Stimulated activated CD8-positive, alpha-beta memory T cell treated with anti-CD3 and anti-CD28 coated beads, Interleukin-4, amount 100 ng/mL, for 1 hour (primary cell): ENCODE measurements at places on chromosomes 7 and 10.
A peak's percentile ranks its signal among the peaks of the same experiment; 100 is the strongest.

DNA sequence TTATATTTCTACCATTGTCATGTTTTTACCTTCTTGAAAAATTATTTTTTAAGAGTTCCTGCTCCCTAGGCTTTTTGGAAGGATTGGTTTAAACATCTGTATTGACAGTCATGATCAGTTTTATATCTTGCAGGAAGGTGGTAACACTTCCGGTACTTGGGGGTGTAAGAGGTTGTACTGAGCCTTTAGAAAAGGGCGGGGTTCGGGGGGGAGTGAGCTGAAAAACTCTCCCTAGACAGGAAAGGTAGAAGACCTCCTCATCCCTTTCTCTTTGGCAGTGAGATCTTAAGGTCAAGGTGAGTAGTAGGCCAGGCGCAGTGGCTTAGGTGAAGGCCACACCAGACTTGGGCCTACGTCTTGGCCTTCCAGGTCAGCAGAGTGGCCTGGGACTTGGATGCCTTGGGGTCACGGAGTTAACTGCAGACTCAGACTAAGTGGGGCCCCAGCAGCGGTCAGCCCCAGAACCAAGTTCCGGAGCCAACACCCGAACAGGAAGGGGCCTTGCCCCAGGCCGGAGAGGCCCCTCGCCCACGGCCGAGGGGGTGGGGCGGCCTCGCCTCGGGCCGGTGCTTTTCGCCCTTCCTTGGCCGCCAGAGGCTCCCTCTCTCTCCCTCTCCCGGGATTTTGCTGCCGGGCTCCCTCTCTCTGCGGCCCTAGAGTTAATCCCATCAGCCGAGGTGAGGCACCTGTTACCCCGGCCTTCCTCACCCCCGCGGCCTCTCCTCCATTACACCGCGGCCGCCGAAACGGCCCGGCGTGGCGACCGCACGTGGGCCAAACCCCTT is at the start of gene PPP1R9A:
Gene PPP1R9A (plus strand): TSS at position 569 of the 785 bp plus-strand sequence. CDS start 2,520 bp downstream, outside the sequence.
- no peak for DNase-seq

- no peak for DNase-seq
Measured at GRCh38 chr7:102296514-102296913, 9.8 kb downstream of the SH2B2 start.

DNA sequence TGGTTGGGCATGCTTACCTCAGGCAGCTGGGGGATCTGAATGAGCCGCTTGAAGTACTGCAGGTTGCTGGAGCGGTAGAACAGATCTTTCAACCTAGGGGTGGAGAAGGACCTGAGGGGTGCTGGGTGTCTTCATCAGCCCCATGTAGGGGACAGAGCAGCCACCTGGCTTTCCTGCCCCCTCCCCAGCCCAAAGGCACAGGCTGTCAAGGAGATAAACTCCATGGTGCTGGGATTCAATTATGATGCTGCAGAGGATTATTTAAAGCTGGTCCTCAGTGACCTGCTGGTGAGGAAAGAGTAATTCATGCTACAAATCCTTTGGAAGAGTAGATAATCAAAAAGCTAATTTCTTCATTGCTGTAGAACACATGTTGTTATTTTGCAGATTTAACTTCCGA is 71.1 kb downstream of the SPDYE5 start:
- no peak for DNase-seq

- no peak for DNase-seq
Measured at GRCh38 chr7:36985316-36985715, 261.0 kb upstream of the AOAH start.

DNA sequence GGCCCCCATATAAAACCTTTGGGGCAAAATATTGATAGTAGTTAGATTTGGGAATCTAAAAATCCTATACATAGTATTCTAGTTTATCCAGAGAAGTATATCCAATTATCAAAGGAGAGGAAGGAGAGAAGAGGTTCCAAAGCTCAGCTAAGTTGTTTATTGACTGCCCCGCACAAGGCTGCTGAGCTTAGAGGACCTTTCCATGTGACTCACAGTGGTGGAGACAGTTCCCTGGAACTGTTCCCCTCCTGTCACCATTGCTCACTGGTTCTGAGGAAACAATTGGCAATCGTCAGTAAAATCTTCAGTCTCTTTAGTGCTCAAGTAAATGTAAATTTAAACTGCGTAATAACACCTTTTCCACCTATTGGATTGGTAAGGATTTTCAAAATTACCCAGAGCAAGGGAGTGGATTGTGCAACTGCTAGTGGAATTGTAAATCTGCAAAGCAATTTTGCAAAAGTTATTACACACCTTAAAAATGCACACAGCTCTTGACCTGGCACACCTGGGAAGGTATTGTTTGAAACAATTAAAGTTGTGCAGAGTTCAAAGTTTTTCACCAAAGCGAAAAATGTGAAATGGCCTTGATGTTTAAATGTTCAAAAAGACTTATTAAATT is 63.1 kb downstream of the EEPD1 start:
- no peak for DNase-seq

GRCh38 chr10:95236068-95236903 is 42.2 kb downstream of the ACSM6 start:
- no peak for DNase-seq

DNA sequence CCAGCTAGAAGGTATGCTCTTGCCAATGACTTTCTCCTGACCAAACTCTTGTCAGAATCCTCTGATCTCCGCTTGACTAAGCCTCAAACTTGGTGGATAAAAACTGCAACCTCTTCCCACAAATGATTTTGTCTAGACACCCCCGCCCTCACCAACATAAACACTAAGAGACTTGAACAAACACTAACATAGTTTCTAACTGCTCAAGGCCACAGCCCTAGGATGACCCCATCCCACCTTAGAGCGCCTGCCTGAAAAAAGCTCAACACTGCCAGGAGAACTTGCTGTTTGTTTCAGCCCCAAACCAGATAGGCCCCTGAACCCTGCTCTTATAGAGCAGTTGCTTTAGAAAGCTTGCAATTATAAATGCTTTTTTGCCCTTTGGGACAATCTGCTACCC is 71.8 kb downstream of the LRRN3 start:
- DNase-seq, result no peak

DNA sequence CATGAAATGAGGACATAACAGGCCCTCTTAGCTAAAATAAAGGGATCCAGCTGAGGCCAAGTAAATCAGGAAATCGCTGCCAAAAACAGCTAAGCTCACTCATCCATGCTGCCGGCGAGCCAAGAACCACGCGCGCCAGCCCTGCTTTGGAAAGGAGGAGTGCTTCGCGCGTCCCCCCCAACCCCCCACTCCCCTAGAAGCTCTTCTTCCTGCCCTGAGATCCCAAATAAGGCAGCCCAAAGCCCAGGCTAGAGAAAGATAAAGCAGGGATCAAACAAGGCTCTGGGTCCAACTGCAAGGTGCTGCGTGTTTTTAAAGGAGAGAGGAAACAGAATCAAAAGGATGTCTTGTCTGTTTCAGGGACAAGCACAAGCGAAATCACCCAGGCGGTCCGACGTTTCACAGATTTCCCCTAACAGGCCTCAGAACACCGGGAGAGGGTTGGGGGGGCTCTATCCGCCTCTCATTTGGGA is 168.3 kb upstream of the AUTS2 start:
- DNase-seq, result no peak

- no peak for DNase-seq
Measured at GRCh38 chr7:26193432-26194207, 6.9 kb downstream of the HNRNPA2B1 start.

DNA sequence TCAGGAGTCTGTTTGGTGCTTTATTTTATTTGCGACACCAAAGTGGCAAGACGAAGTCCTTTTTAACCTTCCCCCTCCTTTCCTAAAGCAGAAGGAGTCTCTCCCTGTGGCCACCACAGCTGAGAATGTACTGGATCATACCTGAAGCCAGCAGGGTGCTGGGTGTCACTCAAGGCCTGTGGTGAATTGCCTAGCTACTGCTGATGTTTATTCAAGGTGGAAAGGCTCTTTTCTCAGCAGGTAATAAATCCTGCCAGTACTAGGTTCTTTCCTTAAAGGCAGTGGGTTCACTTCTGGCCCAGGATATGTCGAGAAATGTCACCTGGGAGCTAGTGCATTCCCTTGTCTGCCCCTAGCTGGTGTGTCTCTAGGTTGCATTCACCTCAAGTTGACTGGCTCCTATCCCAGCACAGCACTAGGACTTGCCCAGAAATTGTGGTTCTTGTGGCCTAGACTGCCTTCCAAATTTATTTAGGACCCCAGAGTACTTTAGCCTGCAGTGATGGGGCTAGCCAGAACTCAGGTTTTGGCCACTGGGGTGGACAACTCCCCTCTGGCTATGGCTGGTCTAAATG is 60.8 kb upstream of the FAM3C start:
- no peak for DNase-seq

- no peak for DNase-seq
Measured at GRCh38 chr10:77413231-77413630, 224.4 kb downstream of the KCNMA1 start.

GRCh38 chr10:74916283-74916682 is 89.9 kb downstream of the KAT6B start:
- DNase-seq, result no peak

GRCh38 chr10:35910234-35910633 is 268.1 kb upstream of the FZD8 start:
- DNase-seq, result no peak

GRCh38 chr7:1114505-1114904 is 26.6 kb downstream of the GPER1 start:
- no peak for DNase-seq

- DNase-seq, result no peak
Measured at GRCh38 chr7:84277628-84278224, 83.1 kb upstream of the SEMA3A start.

DNA sequence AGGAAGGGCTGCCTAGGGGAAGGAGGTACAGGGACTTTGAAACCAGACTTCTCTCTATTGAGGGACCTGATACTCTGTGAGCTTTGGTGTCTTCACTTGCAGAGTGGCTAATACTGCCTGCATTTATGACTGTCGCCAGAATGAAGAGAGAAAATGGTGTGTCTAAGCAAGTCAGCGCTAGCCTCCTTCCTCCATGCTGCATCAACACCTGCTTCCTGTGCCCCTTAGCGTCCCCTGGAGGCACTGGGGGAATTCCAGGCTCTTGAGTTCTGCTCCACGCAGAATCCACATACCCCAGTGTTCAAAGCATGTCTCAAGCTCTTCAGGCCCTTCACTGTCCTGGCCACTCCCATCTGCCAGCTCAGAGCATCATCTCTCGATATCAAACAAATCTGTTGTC is 140.5 kb downstream of the PKD1L1 start:
- no peak for DNase-seq

DNA sequence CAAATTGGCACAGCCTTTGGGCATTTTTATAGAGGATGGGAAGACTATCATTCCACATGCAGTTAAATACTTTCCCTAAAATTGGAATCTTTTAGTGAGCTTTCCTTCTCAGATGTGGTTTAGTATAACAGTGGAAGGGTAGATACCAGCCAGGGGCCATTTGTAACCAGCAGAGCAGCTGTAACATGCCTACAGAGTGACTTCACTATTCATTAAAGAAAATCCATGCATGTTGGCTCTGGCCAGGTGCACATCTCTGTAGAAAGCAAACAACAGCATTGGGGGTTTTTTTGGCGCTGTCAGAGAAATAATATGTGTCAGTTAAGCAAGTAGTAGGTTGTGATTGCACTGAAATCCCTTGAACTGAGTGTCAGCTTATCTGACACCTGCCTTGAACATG is 115.6 kb downstream of the LHFPL3 start:
- DNase-seq, result no peak

DNA sequence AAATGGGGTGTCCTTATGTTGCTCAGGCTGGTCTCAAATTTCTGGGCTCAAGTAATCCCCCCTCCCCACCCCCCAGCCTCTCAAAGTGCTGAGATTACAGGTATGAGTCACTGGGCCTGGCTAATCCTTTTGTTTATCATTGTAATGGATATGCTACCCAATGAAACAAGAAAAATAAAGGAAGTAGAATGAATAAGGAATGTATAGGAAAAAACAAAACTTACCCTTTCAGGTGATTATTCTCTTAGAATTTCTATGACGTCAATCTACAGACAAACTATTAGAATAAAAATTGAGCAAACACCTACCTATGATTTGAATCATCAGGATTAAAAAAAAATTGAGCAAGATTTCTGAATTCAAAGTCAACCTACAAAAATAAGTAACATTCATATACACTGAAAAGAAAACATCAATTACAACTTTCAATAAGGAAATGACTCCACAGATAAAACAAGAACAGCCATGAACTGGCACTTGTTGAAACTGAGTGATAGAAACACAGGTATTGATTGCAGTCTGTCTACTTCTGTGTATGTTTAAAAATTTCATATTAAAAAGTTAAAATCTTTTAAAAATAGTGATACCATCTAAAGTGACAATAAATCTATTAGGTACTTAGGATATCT is 12.2 kb downstream of the ADAM12 start:
- no peak for DNase-seq

DNA sequence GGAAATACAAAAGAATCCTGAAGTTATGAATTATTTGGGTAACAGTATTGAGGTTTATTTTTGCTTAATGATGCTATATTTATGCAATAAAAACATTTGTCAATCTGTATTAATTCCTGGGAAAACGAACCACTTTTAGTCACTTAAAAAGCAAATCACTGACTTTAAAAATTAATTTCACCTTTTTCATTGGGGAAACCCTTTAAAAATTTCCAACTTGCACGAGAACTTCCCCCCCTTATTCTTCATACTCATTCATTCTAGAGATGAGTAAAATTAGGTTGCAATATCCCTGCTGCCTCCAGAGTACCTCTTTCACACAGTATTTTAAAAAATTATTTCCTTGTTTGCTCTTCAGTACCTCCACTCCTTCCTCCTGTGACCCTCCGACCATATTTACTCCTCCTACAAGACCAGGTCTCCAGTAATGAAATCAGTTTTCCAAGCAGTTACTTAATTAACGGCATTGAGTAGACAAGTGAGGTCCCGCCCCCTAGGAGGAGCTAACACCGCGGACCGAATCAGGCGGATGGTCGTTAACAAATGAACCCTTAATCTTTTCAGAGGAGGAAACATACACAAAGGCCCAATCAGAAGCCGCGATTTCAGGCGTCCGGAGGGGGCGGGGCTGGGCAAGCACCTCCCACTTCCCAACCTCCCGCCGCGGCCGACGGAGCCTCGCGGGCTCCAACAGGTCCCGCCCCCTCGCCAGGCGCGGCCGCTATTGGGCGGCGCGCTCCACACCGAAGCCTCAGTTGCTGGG is 465 bp upstream of the TRIM24 start:
- DNase-seq, result peak; percentile 95

GRCh38 chr10:33460505-33461294 is 126.2 kb upstream of the NRP1 start:
- DNase-seq, result no peak

DNA sequence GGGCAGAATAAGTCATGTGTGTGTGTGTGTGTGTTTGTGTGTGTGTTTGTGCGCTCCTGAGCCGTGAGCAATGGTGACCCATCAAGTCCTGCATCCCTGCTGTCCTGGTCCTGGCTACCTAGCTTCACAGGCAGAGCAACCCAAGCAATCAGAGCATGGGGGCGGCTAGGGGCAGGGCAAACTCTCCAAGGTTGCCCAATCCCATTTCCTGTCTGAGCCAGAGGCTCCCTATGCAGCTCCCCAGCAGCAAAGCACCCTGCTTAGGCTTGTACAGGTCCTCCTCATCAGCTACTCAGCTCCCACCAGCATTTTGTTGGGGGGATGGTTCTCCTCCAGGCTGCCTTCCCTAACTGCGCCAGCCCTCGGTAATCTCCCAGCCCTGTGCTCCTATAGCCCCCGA is 31.1 kb upstream of the CRHR2 start:
- DNase-seq, result no peak
